ENCODE measurements at places on chromosomes 1 and 21. TPM values are rescaled to one million over a fixed set of nuclear protein-coding genes. Genes with fewer than 3 reads are reported as not detected.

GRCh38 chr1:24890887-24891286 lies 39.2 kb downstream of the RUNX3 start:
- DNase-seq = no peak

Gene AMY1A
- 9.1 TPM for total RNA-seq

Gene CSDE1
- 524 TPM for total RNA-seq

Gene CNIH3
- total RNA-seq = 3.6 TPM

Gene CD5L
- total RNA-seq = 2.2 TPM

DNA sequence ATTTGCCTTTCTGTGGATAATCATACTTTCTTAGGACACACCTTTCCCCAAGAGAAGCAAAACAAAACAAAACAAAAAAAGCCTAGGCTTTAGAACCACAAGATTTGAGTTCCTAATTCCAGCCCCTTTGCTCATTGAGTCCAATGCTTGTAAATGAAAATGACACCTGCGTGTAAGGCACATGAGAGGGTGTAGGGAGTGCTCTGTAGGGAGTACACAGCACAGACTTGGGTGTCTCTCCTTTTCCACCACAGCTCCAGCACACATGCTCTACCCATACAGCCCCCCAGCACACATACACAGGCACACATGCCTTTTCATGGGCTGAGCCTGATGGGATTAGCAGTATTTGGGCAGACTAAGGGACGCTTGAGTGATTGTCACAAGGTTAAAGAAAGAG lies 9.2 kb upstream of the NGF start:
- no peak for DNase-seq

Gene KLHL21
- total RNA-seq = 29.2 TPM

GRCh38 chr1:118973531-118974137 lies 14.5 kb downstream of the TBX15 start:
- no peak for DNase-seq

Gene CELA2A
- total RNA-seq = not detected

GRCh38 chr1:61160526-61160925 lies 78.2 kb downstream of the NFIA start:
- no peak for DNase-seq

Gene FBXO2
- 12.7 TPM for total RNA-seq

Gene DCLRE1B
- 7.3 TPM for total RNA-seq

GRCh38 chr1:61053712-61054600 lies 28.4 kb upstream of the NFIA start:
- DNase-seq = no peak

Gene PLA2G2F
- total RNA-seq = not detected

Gene F13B
- total RNA-seq = not detected

DNA sequence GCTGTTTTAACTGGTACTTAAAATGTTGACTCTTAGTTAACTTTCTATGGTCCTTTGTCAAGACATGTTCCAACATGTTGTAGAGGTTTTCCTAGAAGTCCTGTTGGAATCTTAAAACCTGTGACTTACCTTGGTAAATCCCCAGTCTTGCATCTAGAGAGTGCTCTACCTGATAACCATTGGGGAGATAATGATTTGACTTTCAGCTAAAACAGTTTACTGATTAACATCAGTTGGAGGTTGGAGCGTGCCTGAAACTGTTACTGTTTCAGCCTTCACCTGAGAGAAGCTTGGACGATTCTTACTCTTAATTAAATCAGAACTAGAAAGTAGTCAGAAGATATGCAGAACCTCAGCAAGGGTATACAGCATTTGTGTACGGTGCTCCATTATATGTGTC lies 8.8 kb downstream of the MDM4 start:
- no peak for DNase-seq

DNA sequence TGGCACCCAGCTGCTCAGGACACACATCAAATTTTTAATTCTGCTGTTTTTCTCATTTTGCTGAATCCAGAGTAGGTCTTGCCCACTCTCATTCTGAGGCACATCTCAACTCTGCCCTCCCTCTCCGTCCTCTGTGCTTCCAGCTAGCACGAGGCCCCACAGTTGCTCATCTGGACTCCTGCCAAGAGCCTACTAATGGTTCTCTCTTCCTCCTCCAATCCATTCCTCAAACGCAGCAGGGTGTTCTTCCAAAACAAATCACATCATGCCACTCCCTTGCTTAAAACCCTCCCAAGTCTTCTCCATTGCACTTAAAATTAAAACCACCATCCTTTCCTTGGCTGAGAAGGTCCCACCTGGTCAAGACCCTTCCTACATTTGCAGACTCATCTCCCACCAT lies 49.8 kb upstream of the SCAF4 start:
- DNase-seq = no peak

- DNase-seq = no peak
Measured at GRCh38 chr1:93350322-93350721, 4.6 kb downstream of the DR1 start.

DNA sequence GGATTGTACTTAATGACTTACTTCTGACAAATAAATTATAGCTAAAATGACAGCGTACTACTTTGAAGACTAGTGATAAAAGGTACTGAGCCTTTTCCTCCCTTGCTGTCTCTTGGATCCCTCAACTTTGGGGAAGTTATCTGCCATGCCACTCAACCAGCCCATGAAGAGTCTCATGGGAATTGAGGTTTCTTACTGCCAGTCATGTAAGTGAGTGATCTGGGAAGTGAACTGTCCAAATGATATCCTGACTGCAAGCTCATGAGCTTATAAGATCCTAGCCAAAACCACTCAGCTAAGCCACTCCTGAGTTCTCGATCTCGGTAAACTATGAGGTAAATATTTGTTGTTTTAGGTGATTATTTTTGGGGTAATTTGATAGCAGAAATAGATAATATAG lies 247.8 kb downstream of the NCAM2 start:
- DNase-seq = no peak

- no peak for DNase-seq
Measured at GRCh38 chr1:203536575-203536974, 42.6 kb downstream of the OPTC start.

DNA sequence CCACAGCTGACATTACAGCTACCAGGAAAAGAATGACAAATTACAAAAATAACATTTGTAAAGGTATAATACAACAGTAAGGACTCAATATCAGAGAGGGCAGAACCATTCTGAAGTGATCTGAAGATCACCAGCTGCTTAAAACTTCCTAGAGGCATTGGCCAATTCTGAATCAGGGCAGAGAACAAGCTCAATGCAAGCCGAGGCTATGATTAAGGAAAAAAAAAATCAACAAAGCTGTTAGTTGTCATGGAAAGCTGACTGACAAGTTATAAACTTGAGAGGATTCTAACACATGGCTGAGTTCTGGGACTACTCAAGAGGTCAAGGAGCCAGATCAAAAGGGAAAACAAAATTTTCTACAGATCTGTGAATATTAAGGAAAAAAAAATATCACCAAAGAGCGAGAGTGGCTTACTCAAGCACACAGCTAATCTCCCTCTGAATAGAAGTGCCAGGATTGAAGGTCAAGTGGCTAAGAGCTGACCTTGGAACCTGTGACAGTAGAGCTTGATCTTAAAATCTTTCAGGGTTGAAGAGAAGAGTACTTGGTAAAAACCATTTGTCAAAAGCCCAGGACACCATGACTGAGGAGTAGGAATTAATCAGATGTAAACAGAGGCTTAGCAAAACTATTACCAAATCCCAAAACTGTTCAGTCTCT lies 383.4 kb downstream of the USP25 start:
- DNase-seq = no peak

DNA sequence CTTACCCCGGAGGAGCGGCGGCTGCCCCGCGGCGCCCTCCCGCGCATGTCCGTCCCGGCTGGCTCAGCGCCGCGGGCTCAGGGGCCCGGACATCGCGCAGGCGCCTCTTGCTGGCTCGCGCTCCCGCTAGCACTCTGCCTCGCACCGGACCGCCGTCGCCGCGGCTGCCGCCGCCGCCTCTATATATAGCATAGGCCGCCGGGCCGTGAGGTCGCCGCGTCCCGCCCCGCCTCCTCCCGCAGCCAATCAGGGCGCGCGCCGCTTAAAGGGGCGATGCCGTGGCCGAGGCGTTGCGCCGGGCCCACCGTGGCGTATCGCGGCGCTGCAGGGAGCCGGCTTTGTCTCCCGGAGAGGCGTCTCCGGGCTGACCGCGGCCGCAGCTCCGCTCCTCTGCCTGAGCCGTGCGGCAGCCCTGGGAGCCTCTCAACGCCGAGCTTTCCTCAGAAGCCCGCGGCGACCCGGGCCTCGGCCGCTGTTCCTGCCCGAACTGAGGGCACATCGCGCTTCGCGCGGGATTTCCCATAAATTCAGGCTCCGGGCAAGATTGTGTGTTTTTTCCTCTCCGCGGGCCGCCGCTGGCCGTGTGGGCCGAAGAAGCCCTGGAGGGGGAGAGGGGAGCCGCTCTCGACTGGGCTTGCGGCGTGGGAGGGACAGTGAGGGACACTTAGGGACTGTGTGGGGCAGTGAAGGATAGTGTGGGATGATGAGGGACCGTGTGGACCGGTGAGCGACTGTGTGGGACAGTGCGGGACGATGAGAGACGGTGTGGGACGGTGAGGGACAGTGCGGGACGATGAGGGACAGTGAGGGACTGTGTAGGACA lies at the start of gene ERRFI1:
ERRFI1 (minus strand) TSS at position 157 of the 823 bp plus-strand sequence. CDS start 10,690 bp downstream, outside the sequence.
- DNase-seq = peak; percentile 97

- DNase-seq = no peak
Measured at GRCh38 chr1:173294843-173295242, 87.7 kb upstream of the TNFSF4 start.

Gene RNU11
- not detected for total RNA-seq
